COLO829 (cell line): ENCODE measurements at places on chromosomes 6 and 20.

GRCh38 chr6:152127432-152128165 is 320.1 kb downstream of the ESR1 start:
- no peak for DNase-seq

DNA sequence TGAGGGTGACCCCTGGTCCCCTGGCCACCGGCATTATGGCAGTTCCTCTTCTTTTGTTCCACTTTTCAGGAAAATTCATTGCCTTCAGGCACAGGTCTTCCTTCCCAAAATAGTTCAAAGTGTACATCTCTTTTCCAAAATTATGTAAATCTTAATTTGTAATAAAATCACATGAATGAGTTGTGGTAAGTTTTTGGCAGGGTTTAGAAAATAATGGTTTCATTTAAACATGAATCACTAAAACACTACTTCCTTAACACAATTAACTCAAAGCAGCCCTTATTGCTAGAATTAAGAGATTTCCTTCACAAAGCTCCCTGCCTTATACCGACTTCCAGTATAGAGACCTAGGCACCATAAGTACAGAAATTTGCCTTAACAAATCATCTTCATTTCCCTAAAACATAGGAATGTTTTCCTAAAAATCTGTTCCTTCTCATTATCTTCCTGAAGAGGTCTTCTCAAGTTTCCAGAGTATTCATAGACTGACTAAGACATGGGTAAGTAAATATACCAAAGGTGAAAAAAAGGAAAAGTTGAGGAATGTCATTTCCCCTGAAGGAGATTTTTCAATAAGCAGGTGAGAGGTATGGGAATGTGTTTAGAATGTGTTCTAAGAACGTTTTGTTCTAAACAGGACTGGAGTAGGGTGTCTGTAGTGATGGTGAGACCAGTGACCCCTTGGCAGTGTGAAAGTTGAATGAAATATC is 148.2 kb upstream of the CITED2 start:
- no peak for DNase-seq

GRCh38 chr6:117817499-117817898 is 89.6 kb upstream of the SLC35F1 start:
- no peak for DNase-seq

DNA sequence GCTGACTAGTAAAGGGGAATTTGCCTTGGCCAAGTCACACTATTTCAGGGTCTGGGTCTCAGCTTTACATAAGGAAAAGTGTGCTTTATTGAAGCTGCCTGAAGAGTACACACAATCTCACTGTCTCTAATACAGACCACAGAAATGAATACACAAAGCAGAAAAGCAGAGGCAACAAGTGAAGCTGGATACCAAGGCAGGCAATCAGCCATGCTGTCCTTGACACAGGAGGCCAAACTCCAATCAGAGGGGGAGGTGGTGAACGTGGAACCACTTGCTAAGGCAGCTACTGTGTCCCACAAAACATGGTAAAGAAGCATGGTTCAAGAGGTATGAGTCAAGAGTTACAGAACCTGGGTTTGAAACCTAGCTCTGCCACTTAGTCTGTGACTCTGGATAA is 21.8 kb upstream of the CCND3 start:
- no peak for DNase-seq

DNA sequence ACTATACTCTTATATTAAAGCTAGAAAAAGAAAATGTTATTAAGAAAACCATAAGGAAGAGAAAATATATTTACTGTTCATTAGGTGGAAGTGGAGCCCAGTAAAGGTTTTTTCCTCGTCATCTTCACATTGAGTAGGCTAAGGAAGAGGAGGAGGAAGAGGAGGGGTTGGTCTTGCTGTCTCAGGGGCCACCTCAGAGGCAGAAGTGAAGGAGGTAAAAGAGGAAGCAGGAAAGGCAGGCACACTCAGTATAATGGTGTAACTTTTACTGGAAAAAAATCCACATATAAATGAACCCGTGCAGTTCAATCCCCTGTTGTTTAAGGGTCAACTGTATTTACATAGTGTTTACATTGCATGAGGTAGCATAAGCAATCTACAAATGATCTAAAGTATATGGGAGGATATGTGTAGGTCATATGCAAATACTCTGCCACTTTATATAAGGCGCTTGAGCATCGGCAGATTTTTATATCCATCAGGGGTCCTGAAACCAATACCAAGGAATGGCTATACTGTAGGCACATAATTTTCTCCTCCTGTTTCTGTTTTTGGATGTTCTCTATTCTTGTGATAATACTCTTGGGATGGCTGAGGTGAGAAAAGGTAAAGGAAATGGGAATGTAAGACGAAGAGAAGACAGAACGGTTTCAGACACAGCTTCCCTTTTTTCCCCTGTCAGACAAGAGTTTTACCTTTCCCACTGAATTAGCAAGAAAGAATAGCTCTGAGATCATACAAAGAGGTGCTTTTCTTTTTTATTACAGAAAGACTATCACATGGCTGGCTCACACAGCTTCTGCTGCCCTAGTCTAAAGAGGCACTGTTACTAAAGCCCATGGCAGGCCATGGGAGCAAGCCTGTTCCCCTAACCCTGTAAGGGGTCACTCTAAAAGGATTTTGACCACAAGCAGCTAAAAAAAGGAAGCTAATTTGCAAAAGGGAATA is 59.9 kb downstream of the NUDT3 start:
- no peak for DNase-seq

DNA sequence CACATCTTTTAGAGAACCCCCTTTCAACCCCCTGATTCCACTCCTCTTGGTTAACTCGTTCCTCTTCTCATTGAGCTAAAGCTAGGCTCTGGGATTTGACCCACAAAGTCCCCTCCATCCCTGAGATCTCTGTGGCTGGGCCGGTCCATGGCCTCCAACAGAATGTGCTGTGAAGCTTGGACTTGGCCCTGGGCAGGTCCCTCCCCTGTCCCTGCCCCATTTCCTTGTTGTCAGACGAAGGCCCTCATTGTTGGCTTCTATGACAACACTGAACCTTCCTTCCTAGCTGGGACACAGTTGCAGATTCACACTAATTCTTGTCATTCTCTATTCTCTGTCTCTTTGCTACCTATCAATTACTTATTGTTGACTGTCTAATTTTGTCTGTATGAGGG is 156.1 kb downstream of the SYCP2 start:
- DNase-seq = no peak

GRCh38 chr20:59628171-59628570 is 23.8 kb downstream of the PHACTR3 start:
- no peak for DNase-seq

- peak; percentile 37 for DNase-seq
Observed at GRCh38 chr6:162856885-162857284, 129.1 kb downstream of the PACRG start.

GRCh38 chr6:7493866-7494265 is 47.6 kb upstream of the DSP start:
- DNase-seq = no peak

DNA sequence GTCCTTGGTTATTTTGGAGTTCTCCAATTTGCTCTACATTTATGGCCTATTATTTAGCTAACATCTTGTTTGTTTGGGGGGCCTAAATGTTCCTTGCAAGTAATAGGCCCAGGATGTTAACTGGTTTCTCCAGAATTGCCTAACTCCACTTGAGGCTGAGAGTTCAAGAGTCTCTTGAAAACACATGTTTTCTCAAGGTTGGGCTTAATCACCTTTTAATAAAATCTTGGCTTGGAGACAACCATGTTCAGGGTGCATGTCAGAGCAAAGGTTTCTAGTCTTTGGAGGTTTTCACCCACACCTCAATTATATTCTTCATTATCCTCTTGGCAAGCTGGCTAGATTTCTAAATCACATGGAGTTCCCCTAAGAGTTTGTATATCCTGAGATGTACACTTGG is 54.2 kb downstream of the KLHL31 start:
- DNase-seq = no peak

GRCh38 chr6:40845553-40845952 is 193.5 kb downstream of the UNC5CL start:
- DNase-seq = peak; percentile 57

DNA sequence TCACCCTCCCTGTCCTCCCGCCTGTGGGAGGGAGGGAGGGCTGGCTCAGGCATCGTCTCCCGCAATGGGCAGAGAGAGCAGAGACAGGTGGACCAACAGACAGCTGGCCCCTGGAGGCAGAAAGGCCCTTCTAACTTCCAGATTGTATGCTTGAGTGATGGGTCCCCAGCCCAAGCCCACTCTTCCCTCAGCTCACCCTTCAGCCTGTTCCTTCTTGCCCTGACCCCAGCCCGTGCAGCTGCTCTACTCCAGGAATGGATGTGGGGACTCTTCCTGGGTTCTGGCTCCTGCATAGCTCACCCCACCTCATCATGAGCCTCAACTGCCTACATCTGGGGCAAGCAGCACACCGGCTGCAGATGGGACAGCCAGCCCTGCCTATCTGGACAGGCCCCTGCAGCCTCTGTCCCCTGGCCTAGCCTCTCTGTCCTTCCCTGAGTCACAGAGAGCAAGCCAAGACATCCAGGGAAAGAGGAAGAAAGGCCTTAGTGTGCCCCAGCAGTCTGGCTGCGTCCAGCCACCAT is 11.5 kb upstream of the SLC22A7 start:
- DNase-seq = no peak

DNA sequence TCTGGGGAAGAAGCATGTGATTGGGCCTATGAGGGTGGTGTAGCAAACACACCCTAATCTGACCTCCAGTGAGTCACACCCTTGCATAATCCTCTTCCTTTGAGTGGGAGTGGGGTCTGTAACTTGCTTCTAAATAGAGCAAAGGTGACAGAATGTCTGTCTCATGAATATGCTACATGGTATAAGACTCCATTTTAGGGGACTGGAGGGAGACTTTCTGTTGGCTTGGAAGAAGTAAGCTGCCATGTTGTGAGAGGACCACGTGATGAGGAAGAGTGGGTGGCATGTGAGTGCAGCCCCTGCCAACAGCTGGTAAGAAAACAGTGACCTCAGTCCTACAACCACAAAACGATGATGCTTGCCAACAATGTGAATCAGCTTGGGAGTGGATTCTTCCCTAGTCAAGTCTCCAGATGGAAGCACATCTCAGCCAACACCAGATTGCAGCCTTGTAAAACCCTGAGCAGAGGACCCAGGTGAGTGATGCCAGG is 3.7 kb downstream of the AK9 start:
- DNase-seq = no peak

DNA sequence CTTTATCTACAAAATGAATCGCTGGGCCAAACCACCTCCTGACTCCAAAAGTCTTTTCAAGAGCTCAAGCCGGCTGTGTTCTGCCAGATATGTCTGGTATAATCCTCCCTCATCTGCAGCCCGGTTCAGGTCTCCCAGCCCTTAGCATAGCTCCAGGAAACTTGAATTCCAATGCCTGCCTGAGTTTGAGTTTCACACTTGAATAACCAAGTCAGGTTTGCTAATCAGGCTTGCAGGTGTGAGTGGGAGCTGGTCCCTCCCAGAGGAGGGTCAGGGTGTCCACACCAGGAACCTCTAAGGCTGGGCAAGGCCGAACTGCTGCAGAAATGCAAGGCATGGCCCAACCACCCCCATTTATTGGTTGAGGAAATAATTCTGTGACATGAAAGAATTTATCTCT is 96.6 kb downstream of the TMEM242 start:
- no peak for DNase-seq

GRCh38 chr20:17896771-17897369 is 71.7 kb downstream of the SNX5 start:
- no peak for DNase-seq

DNA sequence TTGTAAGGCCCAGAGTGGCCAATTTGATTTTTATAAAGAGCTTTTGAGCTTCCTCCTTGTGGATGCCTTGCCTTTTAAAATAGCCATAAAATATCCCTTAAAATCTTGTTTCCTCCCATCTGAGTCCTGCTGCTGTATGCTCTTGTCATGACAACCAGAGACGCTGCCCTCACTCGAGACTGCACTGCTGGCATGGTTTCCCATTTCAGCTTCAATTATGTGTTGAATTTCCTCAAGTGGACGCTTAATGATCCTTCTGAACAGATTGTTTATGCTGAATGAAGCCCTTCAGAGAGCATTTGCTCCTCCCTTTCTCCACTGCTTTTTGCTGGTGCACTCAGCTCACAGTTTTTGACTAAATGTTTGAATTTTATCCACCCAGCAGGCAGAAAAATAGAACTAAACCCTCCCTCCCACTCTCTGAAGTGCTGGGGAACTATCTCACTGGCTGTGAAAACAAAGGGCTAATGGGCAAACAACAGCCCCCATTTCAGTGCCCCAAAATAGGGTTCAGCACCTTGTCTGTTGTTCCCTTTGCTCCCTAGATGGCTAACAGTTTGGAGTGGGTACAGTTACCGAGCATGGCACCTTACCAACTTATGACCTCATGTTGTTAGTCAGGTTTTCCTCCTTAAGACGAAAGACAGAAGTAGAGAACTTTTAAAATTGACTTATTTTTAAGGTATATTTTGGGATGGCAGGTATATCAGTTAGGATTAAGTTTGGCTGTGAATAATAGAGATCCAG is 45.5 kb upstream of the RNF8 start:
- no peak for DNase-seq

- DNase-seq = no peak
Observed at GRCh38 chr20:33202451-33202850, 14.7 kb upstream of the BPIFA3 start.

GRCh38 chr6:67896476-67896875 is 738.6 kb upstream of the ADGRB3 start:
- no peak for DNase-seq

DNA sequence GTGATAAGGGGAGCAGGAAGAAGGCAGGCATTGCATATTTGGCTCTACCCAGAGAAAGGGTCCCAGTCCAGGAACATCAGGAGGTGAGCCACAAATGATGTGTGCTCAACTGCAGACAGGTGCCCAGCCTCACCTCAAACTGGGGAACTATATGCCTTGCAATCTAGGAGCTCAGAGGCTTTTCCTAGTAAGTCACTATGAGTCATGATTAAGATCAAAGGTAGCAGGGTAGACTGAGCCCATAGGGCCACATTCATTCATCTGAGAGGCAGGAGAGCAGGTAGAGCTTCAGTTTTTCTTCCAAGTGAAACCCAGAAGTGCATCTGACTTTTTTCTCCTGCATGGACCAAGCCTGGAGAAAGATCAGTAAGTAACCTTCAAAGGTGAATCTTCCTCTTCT is 31.3 kb downstream of the MARCKS start:
- DNase-seq = no peak

DNA sequence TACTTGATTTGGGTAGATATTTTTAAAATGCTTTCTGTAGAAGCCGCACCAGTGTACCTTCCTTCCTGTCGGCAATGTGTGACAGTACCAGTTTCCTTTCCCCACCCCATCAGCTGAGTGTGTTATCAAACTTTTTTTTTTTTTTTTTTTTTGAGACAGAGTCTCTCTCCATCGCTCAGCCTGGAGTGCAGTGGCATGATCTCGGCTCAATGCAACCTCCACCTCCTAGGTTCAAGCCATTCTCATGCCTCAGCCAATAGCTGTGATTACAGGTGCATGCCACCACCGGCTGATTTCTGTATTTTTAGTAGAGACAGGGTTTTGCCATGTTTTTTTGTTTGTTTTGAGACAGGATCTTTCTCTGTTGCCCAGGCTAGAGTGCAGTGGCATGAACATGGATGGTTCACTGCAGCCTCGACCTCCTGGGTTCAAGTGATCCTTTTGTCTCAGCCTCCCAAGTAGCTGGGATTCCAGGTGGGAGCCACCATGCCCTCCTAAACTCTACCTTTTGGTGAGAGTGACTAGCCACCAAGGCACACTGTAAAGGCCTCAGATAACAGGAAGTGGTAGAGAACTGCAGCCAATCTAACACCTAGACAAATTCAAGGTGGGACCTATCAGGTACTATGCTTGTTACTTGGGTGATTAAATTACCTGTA is 26.5 kb upstream of the ZBTB22 start:
- no peak for DNase-seq

- no peak for DNase-seq
Observed at GRCh38 chr6:154479771-154480639, 30.5 kb downstream of the CNKSR3 start.

- DNase-seq = no peak
Observed at GRCh38 chr6:63459814-63460213, 112.5 kb upstream of the LOC128125822 start.

- DNase-seq = no peak
Observed at GRCh38 chr20:37878835-37879599, 23.9 kb upstream of the VSTM2L start.
